ENCODE measurements at places on chromosomes 1 and 21.
A peak's percentile ranks its signal among the peaks of the same experiment; 100 is the strongest.

DNA sequence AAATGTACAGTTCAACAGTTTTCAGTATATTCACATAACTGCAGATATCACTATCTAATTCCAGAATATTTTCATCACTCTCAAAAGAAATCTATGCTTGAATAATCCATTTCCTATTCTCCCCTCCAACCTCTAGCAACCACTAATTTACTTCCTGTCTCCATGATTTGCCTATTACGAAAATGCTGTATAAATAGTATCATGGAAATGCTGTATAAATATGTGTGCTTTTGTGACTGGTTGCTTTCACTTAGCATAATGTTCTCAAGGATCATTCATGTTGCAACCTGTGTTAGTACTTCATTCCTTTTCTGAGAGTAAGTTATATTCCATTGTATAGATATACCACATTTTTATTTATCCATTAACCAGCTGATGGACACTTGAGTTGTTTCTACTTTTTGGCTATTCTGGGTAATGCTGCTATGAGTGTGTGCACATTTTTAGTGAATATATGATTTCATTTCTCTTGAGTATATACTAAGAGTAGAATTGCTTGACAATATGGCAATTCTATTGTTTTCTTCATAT, 115.6 kb downstream of the TNFSF18 start:
- DNase-seq = peak; percentile 78

- DNase-seq = no peak
These were observed 7.9 kb upstream of the UMODL1 start for GRCh38 chr21:42063191-42063570.

- DNase-seq = peak; percentile 57
These were observed 10.4 kb upstream of the TMEM240 start for GRCh38 chr1:1550591-1551432.

GRCh38 chr1:202589190-202589930, 120.9 kb downstream of the SYT2 start:
- peak; percentile 100 for DNase-seq

DNA sequence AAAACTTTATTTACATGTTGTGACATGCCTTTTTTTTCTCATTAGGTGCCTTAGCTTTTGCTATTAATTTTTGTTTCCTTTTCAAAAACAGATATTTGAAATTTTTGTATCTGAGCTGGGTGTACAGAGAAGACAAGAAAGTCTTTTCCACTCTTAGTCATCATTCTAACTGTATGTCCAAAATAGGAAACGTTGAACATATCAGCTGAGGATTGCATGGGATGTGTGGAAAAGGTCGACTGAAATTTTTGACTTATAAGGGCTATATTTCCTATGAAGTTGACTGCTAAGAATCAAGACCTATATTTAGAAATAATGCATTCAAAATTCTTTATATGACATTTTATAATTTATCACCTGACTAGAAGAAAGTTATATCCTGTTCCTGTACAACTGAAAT, 270.0 kb upstream of the ZRANB2 start:
- DNase-seq = peak; percentile 71

DNA sequence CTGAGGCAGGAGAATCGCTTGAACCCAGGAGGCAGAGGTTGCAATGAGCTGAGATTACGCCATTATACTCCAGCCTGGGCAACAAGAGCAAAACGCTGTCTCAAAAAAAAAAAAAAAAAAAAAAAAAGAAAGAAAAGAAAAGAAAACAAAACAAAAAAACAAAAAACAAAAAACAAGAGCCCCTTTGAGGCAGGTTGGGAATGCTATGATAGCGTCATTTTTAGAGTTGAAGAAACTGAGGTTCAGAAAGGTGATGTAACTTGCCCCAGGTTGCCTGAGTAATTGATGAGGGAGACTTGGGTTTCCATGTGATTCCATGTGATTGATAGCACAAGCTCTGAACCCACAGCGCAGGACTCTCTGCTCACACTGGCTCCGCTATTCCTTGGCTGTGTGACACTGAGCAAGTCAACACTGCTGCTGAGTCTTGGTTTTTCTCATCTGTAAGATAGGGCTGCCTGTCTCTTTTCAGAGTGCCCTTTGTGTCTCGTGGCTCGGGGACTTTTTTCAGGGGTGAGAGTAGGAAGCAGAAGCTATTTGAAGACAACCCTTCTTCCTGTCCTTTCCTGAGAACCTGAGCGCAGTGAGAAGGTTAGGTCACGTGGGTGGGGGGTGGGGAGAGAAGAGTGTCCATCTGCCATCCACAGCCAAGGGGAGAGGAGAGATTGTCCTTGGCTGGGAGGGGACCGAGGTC, 2.5 kb downstream of the CNR2 start:
- DNase-seq = no peak

- peak; percentile 95 for DNase-seq
These were observed 206.6 kb downstream of the PBX1 start for GRCh38 chr1:164765557-164765956.

DNA sequence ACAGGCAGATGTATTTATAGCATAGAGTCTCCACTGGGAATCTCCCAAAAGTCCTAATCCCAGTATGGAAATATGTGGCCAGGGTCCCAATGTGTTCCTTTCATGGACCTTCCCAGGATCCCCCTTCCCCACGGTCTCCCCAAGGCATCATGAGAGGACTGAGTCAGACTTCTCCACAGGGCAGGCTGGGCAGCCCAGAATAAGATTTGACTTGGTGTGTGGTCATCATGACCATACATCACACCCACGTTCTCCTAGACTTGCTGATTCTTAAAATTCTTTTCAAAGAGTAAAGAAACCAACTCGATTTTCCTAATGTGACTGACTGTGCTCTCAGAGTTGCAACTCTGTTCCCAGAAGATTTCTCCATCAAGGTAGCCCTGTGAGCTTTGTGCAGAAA, 93.9 kb upstream of the CD34 start:
- peak; percentile 66 for DNase-seq

DNA sequence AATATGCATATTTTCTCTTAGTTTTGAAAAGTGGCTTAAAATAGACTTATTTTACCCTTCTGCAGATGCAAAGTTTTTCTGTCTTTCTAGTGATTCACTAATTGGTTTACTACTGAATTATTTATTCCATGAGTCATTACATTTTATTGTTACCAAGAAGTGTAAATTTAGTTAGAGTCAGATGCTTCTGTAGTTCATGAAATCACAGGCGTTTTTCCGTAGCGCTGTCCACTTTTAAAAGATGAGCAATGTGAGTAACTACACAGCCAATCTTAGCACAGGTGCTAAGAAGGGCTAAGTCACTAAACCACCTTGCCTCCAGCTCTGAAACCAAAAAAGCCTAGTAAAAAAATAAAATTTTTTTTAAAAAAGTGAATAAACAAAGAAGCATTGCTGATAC, 24.7 kb downstream of the RGS13 start:
- DNase-seq = no peak

DNA sequence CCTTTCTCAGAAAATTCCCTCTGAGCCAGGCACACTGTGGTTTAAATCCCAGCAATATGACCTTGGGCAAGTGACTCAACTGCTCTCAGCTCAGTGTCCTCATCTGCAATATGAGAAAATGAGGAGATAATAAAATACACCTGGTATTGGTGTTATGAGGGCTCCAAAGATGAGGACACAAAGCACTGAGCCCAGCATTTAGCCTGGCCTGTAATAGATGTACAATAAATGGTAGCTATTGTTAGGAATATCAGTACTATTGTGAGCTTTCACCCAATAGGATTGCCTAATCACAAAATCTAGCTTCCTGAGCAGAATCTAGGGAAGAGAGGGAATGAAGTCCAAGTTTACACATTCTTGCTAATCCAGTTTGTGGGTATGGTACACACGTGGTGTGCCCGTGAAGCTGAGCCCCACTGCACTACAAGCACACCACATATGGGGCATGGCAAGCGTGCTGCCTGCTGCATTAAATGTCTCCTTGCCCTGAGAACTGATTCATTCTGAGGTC, 24.3 kb upstream of the SLC30A1 start:
- no peak for DNase-seq

- DNase-seq = peak; percentile 71
These were observed 94.0 kb upstream of the NGF start for GRCh38 chr1:115432061-115432460.

DNA sequence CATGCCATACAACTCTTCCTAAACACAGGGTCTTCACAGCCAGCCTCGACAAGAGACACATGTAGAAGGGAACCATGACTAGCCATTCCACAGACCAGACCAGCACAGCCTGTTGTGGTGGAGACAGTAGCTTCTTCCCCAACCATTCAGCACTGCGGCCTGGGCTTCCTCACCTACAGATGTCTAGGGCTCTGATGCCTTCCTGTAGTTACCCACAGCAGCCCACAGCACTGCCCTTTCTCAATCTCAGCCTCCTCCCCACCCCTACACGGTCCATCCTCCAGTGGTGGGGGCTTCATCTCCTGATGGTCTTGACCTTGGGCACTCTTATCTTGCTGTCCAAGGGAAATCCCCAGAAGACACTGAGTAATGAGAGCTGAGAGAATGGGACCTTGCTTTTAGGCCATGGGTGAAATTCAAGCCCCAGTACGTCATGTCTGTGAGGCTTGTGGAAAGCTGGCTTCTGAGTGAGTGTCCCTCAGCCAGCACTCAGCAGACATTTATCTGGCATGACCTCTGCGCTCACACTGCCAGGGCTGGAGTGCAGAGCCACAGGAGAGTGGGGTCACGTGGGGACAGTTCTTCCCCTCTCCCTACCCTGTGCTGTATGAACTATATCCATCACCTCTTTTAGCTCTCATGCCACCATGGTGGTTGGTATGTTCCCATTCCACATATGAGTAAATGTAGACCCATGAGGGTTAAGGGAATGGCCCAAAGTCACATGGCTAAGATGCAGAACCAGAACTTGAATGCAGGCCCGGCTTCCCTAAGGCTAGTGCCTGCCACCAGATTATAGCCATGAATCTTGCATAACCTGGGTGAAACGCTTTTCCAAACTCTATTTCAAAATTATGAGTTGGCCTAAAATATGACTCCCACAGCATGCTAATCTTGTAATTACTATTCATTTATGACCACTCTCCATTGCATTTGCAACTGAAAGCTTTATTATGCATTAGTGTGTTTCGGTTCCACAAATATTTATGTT, 104.7 kb downstream of the HIVEP3 start:
- DNase-seq = no peak
